ENCODE measurements at places on chromosomes 13 and 19.

- no peak for DNase-seq
These were observed 46.9 kb upstream of the VSTM2B start for GRCh38 chr19:29478578-29479565.

DNA sequence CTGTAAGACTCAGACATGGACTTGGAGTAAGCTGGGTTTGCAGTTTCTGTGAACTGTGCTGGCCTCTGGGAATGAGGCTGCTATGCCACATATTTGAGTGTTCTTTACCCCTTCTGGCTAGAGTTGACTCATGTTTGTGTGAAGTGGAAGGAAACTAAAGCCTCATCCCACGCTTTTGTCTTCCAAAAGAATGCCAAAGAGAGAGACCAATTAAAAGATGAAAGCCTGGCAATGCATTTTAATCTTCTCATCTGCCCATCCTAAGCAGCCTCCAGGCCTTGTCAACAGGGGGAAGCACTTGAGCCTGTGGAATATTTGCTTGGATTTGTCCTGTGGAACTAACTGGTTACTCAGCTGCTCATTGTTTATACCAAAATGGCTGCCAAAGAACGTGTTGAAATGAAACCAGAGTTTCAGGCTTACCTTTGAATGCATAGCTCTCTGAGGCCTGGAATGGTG lies 49.1 kb downstream of the LMO7 start:
- DNase-seq = no peak

GRCh38 chr13:111292710-111293485 lies 27.5 kb upstream of the TEX29 start:
- no peak for DNase-seq

GRCh38 chr19:49916839-49917733 lies 11.9 kb upstream of the ATF5 start:
- no peak for DNase-seq

DNA sequence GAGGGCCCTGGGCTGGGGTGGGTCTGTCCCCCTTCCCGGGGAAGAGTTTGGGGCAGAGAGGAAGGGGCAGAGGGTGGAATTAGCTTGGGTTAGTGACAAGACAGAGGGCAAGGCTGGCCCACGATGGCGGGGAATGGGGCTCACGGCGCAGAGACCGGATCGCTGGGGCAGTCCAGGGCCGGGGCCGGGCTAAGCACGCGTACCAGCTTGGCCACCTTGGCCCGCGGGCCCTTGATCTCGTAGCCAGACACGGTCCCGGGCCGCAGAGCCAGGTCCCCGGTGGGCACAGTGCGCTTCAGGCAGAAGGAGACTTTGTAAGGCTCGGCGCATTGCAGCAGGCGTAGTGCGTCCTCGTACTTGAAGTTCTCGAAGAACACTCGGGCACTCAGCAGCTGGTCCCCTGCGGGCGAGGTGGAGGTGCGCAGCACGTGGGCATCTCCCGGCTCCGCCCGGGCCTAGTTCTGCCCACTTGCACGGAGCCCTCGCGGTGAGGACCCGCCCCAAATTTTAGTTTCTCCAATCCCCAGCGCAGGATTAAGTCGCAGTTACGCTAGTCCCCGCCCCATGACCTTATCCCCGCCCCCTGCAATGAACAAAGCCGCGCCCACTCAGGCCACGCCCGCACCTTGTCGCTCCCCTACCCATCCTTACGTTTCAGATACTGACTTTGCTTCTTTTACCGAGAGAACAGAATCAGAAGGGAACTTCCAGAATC lies 8.6 kb upstream of the HIPK4 start:
- peak; percentile 48 for DNase-seq

GRCh38 chr13:114045113-114045735 lies 71.3 kb upstream of the C13orf46 start:
- DNase-seq = no peak

DNA sequence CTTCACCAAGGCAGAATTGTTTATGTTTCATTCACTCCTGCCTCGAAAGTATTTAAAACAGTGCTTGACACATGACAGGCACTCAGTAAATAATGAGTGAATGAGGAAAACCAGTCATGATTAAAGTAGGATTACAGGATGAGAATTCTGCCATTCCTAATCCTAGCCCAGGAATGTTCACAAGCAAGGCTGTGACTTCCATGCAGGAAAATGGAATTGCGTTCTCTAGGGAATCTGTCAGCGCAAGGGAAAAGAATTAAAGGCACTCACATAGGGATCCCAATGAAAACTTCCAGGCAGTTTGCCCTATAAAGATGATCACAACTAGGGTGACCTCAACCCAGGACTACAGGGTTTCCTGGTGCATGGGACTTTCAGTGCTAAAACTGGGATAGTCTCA lies 143.4 kb downstream of the CYSLTR2 start:
- DNase-seq = no peak

DNA sequence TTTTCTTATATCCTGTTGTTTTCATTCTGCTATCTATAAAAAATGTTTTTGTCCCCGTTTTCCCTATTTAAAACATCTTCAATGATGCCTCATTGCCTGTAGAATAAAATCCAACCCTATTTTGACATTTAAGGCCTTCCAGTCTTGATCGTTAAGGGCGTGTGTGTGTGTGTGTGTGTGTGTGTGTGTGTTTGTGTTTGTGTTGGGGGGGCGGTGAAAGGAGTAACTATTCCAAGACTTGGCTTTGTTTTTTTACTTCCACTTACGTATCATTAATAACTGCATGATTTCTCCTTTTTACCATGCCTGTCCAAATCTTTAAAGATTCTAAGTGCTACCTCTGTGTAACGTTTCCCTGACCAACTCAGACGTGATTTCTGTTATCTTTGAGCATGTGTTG lies 784 bp downstream of the PIBF1 start:
- DNase-seq = no peak

DNA sequence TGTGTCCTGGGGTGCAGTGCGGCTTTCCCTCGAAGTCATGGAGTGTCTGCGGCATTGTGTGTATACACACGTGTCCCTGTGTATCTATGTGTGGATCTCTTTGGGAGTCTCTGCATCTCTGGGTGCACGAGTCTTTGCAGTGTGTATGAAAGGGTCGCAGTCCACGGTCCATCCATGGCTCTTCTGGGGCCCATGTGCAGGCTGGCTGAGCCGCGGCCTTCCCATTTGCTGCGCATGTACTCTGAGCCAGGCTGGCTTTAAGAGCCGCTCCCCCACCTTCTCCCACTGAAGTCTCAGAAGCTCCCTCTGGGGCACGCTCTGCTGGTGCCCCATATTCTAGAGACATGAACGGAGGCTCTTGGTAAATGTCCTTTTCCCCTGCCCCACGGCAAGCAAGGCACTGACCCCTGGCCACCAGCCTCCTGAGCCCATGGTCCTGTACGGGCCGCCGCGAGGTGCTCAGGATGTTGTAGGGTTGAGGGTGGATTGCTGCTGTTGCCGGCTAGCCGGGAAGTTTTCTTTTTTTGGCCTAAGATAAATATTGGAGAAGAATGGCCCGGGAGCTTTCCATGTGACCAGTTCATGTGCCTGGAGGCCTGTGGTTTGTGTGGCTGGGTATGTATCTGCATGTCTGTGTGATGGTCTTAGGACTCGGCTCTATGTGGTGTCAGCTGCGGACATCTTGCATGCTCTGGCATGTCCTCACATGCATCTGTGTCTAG lies 31.9 kb downstream of the PAK4 start:
- DNase-seq = no peak

GRCh38 chr19:5002143-5002542 lies 33.2 kb downstream of the KDM4B start:
- DNase-seq = no peak

DNA sequence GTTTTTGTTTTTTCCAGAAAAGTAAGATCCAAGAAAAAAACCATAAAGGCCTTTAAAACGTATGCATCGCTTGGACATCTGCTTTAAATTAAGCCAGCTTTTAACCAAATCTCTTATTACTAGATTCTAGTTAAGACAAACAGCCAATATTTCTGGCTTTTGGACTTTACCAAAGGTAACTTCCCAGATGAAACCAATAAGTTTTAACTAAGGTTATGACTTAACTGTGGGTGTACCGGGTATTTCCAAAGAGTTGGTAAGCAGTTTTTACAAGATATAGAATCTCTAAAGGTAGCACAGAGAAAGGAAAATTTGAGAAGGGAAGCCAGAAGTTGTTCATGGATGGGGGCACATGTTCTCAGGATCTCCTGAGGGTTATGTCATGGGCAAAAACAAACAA lies 34.0 kb downstream of the CEACAM1 start:
- DNase-seq = no peak

GRCh38 chr13:51067706-51068105 lies 43.4 kb downstream of the C13orf42 start:
- no peak for DNase-seq

GRCh38 chr19:17322854-17323253 lies 11.8 kb downstream of the ANO8 start:
- DNase-seq = no peak

DNA sequence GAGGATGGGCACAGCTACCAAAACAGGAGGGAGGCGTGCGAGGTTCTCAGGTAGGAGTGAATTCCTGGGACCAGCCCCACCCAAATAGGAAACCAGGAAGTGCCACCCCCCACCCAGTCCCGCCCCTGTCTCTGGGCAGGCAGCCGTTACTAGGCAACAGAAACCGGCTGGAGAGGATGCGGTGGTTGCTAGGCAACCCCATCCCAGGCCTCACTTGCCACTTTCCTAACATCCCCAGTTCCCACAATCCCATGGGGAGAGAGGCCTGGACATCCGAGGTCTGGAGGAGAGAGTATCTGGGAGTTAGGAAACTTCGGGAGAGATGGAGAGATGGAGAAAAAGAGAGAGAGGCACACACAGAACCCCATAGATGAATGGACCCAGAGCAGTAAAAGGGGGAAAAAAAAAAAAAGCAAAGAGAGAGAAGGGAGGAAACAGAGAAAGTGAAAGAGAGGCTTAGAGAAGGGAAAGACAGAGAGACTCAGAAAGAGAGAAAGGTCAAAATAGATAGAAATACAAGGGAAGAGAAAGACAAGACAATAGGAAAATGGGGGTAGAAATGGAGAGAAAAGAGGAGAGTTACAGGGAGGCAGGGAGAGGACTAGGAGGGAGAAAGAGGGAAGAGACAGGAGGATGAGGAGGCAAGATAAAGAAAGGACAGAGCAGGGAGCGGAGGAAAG lies 3.8 kb downstream of the GRIK5 start:
- DNase-seq = no peak

GRCh38 chr13:106835477-106835876 lies 267.5 kb upstream of the ARGLU1 start:
- DNase-seq = no peak

DNA sequence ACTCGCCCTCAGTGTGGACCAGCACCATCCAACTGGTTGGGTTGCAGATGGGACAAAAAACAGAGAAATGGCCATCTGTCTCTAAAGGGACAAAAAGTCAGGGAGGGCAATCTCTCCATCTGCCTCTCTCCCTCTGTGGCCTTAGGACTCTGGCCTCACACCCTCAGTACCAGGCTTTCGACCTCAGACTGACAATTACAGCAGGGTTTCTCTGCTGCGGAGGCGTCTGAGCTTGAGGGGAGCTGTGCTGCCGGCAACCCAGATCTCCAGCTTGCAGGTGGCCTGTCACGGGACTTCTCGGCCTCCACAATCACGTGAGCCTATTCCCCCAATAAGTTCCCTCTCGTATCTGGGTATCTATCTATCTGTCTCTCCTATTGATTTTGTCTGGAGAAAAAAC lies 27.7 kb downstream of the MLLT1 start:
- DNase-seq = no peak

- DNase-seq = no peak
These were observed 16.0 kb downstream of the SLC1A5 start for GRCh38 chr19:46772170-46773017.

GRCh38 chr19:4473763-4474513 lies 1.8 kb downstream of the HDGFL2 start:
- no peak for DNase-seq

DNA sequence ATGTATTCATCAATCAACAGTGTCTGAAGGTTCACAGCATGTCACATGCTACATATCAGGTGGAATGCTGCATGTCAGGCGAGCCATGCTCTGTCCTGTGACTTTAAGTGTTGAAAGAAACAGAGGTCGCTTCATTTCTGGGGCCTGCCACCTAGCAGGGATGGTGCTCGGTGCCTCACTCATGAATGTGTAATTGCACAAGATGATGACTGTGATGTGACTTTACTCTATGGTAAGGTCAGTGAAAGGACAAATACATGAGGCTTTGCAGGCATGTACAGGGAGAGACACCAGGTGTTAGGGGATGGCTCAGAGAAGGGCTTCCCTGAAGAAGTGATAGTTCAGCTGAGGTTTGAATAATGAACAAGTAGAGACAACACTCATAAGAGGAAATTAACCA lies 66.7 kb downstream of the FRY start:
- DNase-seq = no peak

GRCh38 chr13:79585033-79585432 lies 104.1 kb downstream of the NDFIP2 start:
- no peak for DNase-seq

GRCh38 chr13:20609145-20609544 lies 42.2 kb downstream of the IFT88 start:
- DNase-seq = no peak

GRCh38 chr13:40031031-40031430 lies 375.6 kb downstream of the COG6 start:
- no peak for DNase-seq

- no peak for DNase-seq
These were observed at the start of gene IQCN for GRCh38 chr19:18274219-18274780. Gene IQCN, minus strand, starts transcription at chr19:18274452. Its CDS starts 4,974 bp downstream, at chr19:18269478.

GRCh38 chr13:113969973-113970611 lies 3.8 kb downstream of the C13orf46 start:
- DNase-seq = no peak

DNA sequence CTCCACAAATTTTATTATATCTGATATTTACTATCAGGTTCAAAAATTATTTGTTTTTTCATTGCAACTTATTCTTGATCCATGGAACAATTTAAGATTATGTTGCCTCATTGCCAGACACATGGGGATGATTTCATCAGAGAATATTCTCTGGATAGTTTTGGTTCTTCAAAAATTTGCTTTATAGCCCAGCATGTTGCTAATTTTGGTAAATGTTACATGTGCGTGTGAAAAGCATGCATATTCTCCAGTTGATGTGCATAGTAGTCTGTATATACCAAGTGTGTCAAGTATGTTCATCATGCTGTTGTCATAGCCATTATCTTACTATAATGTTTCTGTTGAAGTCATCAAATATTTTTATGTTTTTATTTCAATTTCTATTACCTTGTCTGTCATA lies 122.3 kb downstream of the RFC3 start:
- DNase-seq = no peak

DNA sequence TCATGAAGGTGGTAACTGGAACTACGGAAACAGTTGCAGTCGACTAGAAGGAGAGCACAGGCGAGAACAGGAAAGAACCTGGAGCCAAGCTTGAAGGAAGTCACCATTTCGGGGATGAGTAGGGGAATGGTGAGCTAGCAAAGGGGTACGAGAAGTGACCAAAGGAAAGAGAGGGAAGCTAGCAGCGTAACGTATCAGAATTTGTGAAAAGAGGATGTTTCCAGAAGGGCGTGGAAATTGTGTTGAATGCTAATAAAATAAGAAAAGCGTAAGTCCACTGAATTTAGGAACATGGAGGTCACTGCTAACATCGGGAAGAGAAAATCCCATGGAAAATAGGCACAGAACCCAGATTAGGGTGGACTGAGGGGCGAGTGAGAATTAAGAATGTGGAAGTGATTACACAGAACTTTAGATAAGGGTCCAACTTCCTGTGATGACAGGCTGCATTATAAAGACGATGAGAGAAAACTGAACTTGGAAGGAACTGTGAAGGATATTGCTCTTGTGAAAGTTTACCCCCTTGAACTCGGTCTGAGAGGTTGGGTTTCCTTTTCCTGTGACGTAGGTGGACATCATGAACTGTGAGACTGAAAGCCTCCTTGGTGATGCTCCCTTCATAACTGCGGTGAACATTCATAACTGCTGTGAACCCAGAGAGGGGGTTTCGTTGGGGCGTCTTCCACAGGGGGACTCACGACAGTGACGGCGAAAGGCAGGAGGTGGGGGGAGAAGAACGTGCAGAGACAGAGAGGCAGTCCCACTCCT lies 2.0 kb upstream of the FFAR2 start:
- DNase-seq = no peak
